ENCODE measurements at places on chromosomes 11 and 22.

- peak; percentile 76 for DNase-seq
These were observed 1.7 kb downstream of the PDE3B start for GRCh38 chr11:14645015-14645912.

GRCh38 chr22:39177456-39177775, 24.9 kb upstream of the CBX7 start:
- no peak for DNase-seq

GRCh38 chr22:20425566-20426258, 11.9 kb downstream of the SCARF2 start:
- no peak for DNase-seq

GRCh38 chr11:94521684-94522083, 9.4 kb downstream of the C11orf97 start:
- no peak for DNase-seq

DNA sequence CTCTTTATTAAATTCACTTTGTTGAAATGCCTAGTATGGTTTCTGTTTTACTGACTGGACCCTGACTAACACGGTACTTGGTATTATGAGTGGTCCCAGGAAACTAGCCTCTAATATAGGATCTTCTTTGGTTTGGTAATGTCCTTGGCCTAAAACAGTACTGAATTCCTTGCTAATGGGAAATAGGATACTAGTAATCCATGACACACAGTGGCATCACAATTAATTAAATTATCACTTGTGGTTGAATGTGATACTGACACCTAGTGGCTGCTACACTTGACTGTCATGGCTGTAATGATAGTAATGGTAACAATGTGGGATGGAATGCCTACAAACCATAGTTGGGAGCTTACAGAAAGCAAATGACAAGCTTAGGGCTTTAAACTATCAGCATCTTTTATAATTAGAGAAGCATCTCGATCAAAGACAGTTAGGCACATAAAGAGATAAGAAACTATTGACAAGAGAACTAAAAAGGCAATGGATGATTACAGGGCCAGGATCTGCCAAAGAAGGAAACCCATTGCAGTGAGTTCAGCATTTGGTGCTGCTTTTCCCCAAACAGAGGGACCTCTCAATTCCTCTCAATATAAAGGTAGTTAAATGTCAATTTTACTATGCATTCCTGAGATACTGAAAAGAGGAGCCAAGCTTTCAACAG, 8.6 kb downstream of the DNHD1 start:
- DNase-seq, result peak; percentile 65

DNA sequence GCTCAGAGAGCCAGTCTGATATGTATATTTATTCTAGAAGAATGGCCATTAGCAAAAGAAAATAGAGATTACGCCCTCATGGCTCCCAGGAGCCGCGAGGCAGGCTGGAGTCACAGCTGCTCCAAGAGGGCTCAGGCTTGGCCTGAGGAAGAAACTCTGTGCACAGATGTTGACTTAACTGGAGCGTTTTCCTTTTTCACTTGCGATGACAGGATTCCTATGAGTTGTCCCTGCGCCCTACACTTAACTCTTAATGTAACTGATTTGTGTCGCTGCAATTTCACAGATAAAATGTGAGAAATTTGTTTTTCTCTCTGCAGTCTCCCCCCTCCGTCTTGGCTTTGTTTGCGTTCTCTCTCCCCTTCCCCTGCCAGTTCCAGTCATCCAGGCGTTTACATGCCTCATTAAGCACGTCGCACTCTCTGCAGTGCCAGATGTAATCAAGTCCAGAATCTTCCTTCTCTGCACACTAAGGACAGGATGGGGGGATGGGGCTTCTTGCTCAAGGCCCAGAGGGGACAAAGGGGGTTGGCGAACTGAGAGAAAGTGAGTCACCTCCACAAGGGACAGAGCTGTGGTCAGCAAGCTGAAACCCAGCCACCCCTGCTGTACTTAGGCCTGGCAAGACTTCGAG, 1060.1 kb downstream of the NTM start:
- DNase-seq, result no peak

DNA sequence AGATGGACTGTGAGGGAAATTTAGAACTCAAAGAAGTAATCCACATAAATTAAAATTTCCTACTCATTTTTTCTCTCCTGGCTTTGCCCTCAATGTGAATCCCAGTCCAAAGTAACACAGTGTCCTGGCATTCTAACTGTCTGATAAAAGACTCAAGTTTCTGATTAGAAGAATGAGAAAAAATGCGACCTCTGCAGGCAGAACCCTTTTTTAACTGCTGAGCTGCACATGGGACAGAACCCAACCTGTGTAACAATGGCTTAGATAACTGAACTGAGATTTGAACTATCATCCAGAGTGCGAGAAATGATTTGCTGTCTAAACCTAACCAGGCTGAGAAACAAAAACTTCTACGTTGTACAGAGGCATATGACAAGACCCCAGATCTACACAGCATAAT, 385.6 kb upstream of the LRRC4C start:
- no peak for DNase-seq

DNA sequence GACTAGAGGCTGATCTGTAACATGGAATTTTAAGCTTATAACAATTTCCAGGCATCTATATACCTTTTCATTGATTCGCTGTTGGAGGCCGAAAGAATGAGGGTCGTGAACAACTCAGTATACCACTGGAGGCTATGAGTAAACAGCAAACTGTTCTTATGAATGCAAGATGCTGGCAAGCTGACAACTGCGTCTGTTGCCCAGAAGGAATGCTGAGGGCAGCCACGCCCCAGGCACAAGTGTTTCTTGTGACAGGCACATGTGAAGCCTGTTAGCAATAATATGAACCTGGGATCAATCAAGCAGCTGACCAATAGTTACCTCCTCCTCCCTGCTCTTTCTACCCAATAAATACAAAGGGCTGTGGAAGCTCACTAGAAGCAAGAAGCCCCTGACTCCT, 15.3 kb downstream of the RTCB start:
- DNase-seq, result no peak

Measured in CD4-positive, CD25-positive, alpha-beta regulatory T cell (primary cell).